Progenitor cell of endocrine pancreas (in vitro differentiated cells): ENCODE measurements at places on chromosomes 1 and 21.

- no peak for DNase-seq
These were observed 19.4 kb upstream of the USP1 start for GRCh38 chr1:62417351-62417999.

DNA sequence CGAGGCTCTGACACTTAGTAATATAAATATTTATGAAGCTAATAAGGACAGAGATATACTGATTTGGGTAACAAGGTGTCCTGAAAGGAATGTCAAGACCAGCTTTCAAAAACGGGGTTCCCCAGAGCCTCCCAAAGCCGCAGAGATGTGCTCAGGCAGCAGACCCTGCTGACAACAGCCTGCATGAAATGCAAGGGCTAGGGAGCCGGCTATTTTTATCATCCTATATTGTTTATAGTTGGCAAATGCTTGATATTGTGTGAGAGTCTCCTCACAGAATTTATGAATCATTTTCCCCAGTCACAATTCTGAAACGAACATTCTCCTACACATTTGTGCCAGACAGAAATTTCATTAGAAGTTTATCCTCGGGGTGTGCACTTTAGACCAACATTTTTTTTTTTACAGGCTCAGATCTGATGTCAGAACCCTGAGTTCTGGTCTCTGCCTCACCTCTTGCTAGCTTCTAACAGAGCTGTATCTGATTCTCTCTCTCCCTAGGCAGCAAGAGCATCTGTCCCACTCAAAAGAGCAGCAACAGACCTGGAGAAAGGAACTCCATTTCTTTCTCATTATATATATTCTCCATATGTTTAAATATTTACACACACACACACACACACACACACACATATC, 302.3 kb upstream of the PLD5 start:
- no peak for DNase-seq

- DNase-seq = no peak
These were observed 12.7 kb downstream of the VSIG8 start for GRCh38 chr1:159849626-159850366.

DNA sequence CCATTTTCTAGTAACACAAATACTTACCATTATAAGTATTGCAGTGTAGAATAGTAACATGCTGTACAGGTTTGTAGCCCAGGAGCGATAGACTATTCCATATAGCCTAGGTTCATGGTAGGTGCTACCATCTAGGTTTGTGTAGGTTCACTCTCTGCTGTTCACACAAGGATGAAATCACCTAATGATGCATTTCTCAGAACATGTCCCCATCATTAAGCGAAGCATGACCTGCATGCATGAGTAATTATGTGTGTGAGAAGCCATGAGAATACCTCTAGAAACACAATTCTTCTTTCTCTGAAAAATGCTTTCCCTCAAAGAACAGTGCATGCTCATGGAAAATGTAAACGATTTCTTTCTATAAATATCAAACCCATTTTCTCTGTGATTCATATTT, 69.3 kb downstream of the NR5A2 start:
- DNase-seq = no peak

GRCh38 chr1:29105822-29106221, 17.9 kb downstream of the TMEM200B start:
- DNase-seq = no peak

- no peak for DNase-seq
These were observed 12.2 kb downstream of the UBE2U start for GRCh38 chr1:64215576-64215975.

DNA sequence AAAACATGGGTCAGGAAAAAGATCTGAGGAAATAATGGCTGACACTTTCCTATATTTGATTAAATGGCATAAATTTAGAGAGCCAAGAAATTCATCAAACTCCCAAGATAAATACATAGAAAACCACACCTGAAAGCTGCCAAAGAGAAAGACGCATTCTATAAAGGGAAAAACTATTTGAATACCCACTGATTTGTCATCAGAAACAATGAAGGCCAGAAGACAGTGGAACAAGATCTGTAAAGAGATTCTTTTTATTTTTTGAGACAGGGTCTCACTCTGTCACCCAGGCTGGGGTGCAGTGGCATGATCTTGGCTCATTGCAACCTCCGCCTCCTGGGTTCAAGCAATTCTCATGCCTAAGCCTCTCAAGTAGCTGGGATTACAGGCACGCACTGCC, 17.4 kb downstream of the SDE2 start:
- no peak for DNase-seq

DNA sequence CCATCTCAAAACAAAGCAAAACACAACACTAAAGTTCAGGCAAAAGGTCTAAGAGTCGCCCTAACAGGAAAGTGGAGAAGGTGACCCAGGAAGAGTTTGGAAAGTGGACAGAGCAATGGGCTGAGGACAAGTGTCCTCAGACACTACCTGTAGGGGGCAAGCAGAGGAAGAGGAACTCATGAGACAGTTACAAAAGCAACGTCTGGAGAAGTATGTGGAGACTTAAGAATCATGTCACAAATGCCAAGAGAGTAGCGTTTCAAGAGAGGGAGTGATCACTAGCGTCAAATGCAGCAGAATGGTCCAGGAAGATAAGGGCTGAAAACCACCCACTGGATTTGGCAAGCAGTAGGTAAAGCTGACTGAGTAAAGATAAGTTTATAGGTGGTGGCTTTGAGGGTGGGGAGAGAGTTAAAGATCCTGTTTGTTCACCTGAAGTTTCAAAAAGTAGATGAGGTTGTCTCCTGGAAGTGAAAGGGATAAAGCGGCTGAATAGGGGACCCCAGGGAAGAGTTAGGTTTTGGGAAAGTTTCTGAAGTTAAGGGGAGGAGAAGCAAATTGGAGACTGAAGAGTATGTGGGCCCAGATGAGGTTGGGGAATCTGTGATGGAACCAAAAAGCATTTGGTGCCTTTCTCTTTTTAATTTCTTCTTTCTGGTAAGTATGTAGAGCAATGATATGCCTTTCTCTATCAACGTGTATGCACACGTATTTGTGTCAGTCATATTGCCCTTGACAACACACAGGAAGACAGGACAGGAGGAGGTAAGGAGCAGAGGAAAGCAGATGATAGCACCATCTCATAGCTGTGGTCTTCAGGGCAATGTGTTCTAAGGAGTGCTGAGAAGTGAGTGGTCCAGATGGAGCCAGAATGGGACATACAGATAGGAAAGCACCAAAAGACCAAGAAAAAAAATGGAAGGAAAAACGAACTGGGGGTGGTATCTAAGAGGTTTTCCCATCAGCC, 3.1 kb downstream of the BSDC1 start:
- DNase-seq = no peak

GRCh38 chr1:160641323-160642280, 5.2 kb downstream of the SLAMF1 start:
- no peak for DNase-seq

DNA sequence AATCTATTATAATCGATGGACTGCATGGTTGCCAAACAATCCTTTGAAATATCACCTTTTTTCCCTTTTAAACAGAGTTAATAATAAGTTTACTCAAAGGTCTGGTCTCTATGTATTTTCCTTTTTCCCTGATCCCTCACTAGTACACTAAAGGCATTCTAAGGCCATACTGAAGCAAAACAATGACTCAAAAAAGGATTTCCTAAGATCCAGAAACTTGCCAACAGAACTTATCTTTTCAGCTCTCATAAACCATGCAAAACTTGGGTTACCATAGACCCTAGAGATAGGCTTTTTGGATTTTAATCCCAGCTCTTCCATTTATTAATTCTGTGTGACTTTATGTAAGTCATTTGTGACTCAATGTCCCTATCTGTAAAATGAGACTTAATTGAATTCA, 77.1 kb downstream of the IFI44 start:
- no peak for DNase-seq

DNA sequence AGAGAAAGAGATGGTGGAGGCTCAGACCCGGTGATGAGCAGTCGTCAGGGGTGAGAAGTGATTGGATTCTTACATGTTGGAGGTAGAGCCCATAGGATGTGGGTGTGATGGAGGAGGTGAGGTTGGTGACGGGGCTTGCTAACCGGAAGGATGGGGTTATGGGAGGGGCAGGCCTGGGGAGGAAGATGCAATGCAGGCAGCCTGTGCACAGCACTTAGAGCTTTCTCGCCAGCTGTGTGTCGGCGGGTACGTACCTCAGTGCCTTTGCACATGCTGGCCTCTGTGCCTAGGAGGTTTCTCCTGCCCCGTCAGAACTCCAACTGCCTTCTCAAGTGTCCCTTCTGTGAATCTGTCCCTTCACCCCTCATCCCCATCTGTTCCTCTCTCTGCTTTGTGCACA, 2.9 kb upstream of the BSND start:
- no peak for DNase-seq

GRCh38 chr1:87155170-87155569, 173.5 kb upstream of the LMO4 start:
- no peak for DNase-seq

DNA sequence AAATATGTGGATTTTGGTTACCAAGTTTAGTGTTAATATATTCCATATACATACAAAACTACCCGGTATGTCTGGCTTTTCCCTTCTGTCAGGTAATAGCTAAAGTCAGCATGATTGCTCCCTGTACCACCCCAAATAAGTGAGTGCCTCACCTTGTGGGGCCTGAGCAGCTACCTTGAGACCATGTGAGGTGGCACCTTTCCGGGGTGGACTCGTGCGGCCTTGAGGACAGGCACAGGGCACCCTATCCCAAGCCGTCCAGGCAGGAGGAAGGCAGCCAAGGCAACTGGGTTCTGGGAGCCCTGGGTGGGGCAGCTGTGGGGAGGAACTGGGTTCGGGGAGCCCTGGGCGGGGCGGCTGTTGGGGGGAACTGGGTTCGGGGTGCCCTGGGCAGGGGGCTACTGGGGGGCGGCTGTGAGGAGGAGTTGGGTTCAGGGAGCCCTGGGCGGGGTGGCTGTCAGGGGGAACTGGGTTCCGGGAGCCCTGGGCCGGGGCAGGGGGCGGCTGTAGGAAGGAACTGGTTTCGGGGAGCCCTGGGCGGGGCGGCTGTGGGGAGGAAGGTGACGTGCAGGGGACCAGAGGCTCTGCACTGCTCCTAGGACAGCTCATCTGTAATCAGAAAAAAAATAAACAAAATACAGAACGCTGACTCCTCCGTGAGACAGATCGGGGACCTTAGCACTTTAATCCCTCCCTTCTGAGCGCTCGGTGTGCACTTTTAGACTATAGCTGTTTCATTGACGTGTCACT, 63.3 kb downstream of the POFUT2 start:
- DNase-seq = no peak

DNA sequence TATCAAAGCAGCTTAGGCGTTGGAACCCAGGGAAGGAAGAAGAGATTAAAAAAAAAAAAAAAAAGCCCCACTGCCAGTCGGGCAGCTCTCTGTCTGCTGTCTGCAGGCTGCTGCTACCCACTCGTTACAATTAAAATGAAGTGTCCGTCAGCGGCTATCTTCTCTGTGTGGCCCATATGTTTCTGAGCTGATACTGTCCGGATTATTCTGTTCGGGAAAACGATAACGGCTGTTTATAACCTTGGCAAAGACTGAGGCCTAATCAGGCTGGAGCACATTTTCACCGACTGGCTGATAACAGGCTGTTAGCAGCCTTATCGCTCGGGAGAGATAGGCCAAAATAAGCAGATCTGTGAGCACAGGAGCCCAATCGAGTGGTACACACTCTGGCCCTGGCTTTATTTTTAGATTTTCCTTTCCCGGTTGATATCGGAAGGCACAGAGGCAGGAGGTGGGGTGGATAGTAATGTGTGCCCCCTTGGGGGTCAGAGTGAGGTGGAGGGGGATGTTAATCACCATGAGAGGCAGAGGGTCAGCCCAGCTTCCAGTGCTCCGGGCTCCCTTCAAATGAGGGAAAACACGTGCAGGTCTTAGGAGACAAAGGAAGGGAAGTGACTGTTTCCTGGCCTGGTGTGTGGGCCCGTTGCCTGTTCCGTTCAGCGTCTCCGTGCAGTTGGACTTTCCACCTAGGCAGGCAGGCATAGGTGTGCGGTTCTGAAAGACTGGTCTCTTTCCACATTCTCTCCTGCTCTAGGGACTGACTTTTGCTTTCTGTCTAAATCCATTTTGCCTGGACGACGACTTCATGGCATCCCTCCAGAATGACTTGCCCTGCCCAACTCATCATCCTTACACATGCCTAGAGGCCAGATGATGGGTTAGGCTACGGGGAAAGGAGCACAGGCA, 153.4 kb downstream of the PBX1 start:
- no peak for DNase-seq

- DNase-seq = no peak
These were observed 133.8 kb downstream of the ZSCAN20 start for GRCh38 chr1:33606272-33606671.

GRCh38 chr1:61641578-61642336, 83.2 kb downstream of the TM2D1 start:
- DNase-seq = peak; percentile 25

- no peak for DNase-seq
These were observed 81.8 kb upstream of the KCNA3 start for GRCh38 chr1:110756506-110756905.

- no peak for DNase-seq
These were observed 26.5 kb downstream of the PARP1 start for GRCh38 chr1:226381226-226381998.
